Left cardiac atrium (tissue), 4 donors: ENCODE measurements at places on chromosomes 4 and X. TPM values are rescaled to one million over a fixed set of nuclear protein-coding genes. Genes with fewer than 3 reads are reported as not detected.
A peak's percentile ranks its signal among the peaks of the same experiment; 100 is the strongest.

DNA sequence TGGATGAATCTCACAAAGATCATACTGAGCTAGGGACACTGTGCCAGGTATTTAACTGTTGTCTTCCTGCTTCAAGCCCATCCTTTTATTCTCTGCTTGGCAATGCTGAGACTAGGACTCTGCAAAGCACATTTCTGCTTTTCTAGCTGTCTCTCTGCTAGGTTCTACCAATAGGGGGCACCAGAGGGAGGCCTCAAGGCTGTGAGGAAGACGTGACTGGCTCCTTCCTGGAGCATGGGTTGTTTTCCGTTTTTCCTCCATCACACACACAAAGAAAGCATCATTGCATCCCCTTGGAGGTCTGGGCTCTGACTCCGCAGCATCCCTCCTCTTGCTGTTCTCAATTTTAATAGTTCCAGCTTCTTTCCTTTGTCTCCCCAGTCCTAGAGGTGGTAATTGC, 10.9 kb upstream of the DCTD start:
- no peak for DNase-seq

GRCh38 chr4:155822572-155822971, 43.5 kb downstream of the ASIC5 start:
- DNase-seq: no peak

- peak; percentile 97 for DNase-seq
Measured at GRCh38 chr4:127632420-127633403, at the start of gene INTU. Gene INTU, plus strand, starts transcription at chr4:127632957. Its CDS starts 78 bp downstream, at chr4:127633035.

- DNase-seq: peak; percentile 56
Measured at GRCh38 chrX:1481636-1482529, 29.2 kb upstream of the ASMTL start.

DNA sequence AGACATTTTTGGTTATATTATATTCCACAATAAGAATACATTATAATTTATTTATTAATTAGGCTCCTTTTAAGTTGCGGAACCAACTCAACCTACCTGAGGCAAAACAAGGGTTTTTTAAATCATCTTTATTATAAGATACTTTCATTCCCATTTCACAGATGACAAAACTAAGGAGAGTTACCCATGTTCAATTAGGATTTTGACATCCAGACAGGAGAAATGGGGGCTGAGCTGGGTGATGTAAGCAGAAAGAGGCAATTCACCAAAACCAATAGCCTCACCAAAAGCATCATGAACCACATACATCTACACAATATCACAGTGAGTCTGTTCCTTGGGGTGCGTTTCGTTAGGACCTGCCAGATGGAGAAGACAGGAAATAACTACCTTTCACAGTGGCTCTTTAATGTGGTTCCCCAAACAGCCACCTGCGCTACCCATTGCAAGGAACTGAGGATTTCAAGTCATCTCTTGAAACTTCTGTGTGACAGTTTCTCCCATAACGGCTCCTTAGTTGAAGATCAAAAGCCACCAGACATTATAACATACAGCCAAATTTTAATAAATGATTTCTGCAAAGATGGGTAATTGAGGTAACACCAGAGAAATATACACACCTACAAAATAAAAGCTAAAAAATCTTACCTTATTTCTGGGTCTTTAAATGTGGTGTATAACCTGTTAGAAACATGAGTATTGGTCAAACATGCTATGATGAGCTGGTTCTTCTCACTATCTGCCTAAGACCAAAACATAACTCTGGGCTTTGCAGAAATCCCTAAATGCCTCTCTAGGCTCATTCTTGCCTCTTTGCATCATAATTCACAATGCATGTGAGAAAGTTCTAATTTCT, 190.6 kb upstream of the LEF1 start:
- DNase-seq: no peak

DNA sequence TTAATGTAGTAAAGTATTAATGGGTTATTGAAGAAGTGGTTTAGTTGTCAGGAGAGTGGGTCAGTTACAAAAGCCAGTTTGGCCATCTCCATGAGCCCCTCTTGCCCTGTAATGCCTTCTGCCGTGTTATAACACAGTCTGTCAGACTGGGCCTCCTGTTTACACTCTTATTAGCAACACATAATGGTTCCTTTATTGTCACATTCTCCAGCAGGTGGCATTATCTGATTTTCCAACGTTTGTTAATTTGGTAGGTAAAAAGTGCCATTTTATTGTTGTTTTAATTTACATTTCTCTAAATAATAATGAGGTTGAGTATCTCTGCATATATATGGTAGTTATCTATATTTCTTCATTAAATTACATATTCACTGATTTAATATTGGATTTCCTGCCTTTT, 560.8 kb downstream of the FGF13 start:
- no peak for DNase-seq

DNA sequence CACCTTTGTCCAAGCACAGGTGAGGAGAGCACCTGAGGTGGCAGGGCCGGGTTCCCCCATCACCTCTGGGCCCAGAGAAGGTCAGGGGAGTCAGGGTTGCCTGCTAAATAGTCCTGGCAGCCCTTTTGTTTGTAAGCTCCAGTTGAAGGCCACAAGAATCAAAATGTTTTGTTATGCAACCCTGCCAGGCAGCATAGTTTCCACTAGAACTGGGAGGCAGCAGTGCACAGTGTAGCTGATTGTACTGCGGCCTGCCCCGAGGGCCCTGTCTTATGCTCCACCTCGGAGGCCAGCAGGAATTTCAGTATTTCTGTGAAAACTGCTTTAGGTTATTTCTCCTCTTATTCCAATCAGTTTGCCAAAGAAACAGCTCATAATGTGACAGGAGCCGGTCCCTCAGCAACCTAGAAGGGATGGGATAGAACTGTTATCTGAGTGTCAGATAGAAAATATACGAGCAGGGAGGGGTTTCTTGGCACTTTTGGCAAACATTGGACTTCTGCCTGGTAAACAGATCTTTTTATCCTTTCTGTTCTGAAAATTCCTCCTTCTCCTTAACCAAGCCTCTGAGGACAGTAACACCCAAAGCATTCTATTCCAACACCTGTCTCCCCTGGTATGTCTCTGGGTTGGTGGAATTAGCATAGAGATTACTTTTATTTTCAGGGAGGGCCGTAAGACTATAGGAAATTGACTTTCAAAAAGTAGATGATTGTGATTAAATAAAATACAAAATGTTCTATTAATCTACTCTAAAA, 93.6 kb downstream of the LNX1 start:
- peak; percentile 64 for DNase-seq

- DNase-seq: peak; percentile 88
Measured at GRCh38 chr4:147822128-147822527, 90.2 kb downstream of the ARHGAP10 start.

GRCh38 chr4:37988670-37989069, 28.5 kb downstream of the PTTG2 start:
- DNase-seq: no peak

- DNase-seq: no peak
Measured at GRCh38 chr4:5526080-5526846, 182.1 kb downstream of the EVC2 start.

- DNase-seq: no peak
Measured at GRCh38 chr4:37981844-37982720, 21.9 kb downstream of the PTTG2 start.

DNA sequence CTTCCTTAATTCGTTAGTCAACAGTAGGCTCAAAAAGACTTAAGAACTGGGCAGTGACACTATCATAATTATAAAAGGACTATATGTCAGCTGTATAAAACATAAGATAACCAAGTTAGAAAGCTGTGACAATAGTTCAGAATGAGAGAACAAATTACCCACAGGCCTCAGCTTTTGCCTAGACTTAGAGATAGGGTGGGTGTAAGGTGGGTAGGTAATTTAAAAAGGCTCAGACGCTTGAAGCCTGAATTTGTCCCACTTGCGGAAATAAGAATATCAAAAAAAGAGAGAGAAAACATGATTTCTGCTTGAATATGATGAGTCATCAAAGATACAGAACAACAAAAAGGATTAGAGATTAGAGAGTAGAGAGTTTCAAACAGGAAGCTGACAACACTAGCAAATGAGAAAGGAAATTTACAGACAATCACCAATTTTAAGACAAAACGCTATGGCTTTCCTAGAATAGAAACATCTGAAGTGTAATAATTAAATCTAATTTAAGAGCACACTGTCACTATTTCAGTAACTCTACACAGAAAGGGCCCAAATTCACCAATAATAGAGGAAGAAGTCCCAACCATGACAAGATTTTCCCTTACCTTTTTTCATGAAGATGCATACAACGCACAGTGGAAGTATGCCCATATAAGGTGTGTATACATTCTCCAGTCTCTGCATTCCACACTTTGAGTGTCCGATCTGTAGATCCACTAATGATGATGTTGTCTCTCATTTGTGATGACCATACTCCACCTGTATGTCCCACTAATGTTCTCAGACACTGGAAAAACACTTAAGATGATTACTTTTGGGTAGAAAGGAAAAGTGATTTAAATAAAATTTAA, 208.1 kb downstream of the FBXW7 start:
- no peak for DNase-seq

DNA sequence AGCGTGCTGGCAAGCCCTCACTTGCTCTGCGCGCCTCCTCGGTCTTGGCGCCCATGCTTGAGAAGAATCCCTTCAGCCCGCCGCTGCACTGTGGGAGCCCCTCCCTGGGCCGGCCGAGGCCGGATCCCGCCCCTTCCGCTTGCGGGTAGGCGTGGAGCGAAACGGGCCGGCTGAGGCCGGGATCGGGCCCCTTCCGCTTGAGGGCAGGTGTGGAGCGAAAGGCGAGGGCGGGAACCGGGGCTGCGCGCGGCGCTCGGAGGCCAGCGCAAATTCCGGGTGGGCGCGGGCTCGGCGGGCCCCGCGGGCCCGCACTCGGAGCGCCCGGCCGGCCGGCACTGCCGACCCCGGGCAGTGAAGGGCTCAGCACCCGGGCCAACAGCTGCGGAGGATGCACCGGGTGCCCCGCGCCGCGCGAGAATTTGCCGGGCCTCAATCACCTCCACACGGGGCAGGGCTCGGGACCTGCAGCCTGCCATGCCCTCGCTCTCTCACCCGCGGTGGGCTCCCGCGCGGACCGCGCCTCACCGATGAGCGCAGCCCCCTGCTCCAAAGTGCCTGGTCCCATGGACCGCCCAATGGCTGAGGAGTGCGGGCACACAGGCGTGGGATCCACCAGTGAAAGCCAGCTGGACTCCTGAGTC, 58.1 kb upstream of the GBA3 start:
- no peak for DNase-seq

GRCh38 chr4:11230866-11231265, 197.8 kb downstream of the HS3ST1 start:
- no peak for DNase-seq

- peak; percentile 76 for DNase-seq
Measured at GRCh38 chr4:74133786-74134499, 24.0 kb upstream of the MTHFD2L start.

GRCh38 chrX:55088795-55089489, at the start of gene PAGE2:
Gene PAGE2, plus strand, starts transcription at chrX:55089018. Its CDS starts 1,003 bp downstream, at chrX:55090021.
- no peak for DNase-seq

DNA sequence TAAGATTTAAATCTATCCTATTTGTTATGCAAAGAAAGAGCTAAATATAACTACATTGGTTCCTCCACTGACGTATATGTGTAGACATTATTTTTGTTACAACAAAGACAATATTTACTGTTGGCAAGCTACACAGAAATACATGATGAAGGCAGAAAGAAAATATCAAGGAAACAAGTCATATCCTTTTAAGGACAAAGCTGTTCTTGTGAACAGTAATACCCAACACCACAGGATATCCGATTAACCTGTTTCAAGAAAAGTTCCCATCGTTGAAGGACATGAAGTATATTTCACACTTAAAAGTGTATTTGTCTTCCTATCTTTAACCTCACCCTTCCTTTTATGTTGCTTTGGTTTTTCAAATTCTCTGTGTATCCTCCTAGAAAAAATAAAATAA, 235.8 kb upstream of the AADAT start:
- DNase-seq: no peak

DNA sequence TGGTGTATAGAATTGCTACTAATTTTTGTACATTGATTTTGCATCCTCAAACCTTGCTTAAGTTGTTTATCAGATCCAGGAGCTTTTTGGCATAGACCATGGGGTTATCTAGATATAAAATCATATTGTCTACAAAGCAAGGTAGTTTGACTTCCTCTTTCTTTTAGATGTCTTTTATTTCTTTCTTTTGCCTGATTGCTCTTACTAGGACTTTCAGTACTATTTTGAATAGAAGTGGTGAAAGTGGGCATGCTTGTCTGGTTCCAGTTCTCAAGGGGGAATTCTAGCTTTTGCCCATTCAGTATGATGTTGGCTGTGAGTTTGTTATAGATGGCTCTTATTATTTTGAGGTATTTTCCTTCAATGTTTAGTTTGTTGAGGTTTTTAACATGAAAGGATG, 187.9 kb upstream of the LCORL start:
- DNase-seq: no peak

The USP11 gene
- total RNA-seq: 60.8 TPM

The BEND2 gene
- not detected for total RNA-seq

The PPBP gene
- total RNA-seq: 0.86 TPM

The GAB1 gene
- total RNA-seq: 55.7 TPM

The NLGN4X gene
- total RNA-seq: 5.4 TPM

The SSX4 gene
- not detected for total RNA-seq

The CDX4 gene
- not detected for total RNA-seq

The GALNT7 gene
- total RNA-seq: 8.0 TPM

The PHOX2B gene
- not detected for total RNA-seq

The MAGEE2 gene
- total RNA-seq: not detected

The HHIP gene
- total RNA-seq: 0.31 TPM

The TBX22 gene
- not detected for total RNA-seq

The TRAPPC11 gene
- 21.6 TPM for total RNA-seq

The STBD1 gene
- total RNA-seq: 36.7 TPM

The PDE5A gene
- total RNA-seq: 7.6 TPM

The FOXR2 gene
- total RNA-seq: not detected
